AG08396 (cell line): ENCODE measurements at places on chromosomes 6 and 20.

DNA sequence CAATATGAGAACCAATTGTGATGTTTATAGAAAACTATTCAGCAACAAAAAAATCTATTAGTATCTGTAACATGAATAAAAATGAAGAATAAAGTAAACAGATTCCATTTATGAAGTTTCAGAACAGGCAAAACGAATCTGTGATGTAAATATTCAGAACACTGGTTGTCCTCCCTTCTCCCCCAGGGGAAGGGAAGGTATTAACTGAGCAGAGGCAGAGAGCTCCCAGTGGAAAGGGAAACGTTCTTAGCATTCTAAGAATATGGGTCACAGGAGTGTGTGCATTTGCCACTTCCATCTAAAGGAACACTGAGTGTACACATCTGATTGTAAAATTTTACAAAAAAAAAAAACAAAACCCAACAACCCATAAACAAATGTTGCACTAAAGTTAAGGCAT, 23.1 kb downstream of the SPAG4 start:
- DNase-seq: no peak

DNA sequence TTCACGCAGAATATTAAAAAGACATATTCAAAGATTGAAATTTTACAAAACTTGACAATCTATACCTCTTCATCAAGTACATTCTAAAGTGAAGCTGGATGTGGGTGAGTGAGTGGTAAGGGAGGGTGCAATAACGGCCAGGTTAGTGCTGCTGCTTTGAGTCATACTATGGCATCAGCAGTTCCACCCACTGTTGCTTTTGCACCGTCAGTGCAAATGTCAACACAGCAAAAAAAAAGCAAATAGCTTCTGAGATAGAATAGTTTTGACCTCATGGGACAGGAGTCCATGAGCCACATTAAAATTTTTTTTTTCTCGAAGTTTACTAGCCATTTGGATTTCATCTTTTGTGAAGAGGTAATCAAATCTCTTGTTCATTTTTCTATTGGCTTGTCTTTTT, 31.8 kb downstream of the PSMF1 start:
- no peak for DNase-seq

- DNase-seq: no peak
Measured at GRCh38 chr6:12967686-12968085, 251.1 kb downstream of the PHACTR1 start.

GRCh38 chr6:52213127-52213526, 27.0 kb downstream of the IL17A start:
- no peak for DNase-seq

DNA sequence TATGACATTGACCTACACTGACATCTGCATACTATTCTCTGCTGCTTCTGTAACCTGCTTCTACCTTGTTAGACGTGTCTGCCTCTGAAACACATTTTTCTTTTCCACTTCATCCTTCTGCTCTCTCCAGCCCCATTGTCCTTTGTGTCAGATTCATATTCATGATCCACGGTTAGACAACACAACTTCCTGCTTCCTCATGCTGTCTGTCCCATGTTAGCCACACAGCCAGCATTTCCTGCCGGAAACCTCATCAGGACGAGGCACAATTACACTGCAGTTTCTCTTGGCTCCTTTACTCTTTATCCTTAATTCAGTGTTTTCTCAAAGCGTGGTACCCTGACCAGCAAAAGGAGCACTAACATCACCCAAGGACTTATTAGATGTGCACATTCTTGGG, 150.2 kb downstream of the TBC1D7 start:
- no peak for DNase-seq
